ENCODE measurements at places on chromosomes 7 and 10.

DNA sequence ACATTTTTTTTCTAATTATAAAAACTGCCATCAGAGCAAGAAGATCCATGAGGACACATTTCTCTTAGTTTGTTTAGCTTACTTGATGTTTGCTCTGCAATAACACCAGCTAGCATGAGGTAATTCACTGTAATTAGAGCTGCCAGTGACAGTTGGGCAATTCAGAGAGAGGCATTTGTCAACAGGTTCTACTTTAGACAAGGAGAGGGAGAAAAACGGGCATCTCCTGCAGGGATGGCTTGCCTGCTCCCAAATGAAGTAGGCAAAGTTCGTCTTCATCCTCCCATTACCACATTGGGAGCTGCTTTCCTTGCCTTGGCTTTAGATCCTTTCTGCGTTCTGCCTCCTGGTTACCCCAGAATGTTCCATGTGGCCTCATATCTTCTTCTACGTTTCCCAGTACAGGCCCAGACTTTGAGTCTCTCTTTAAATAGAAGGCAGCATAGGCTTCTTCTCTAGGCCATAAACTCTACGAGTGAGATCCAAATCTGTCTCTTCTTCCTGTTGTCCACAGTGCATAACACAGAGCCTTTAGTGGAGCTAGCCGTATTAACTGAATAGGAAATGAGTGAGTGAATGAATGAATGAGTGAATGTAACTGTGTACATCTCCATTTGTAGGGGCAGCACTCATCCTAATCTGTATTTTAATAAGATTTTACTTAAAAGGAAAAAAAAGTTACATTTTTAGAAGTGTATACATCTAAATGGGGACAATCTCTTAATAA lies 21.2 kb downstream of the ASB15 start:
- no peak for DNase-seq

GRCh38 chr10:60661637-60662036 lies 116.6 kb upstream of the CDK1 start:
- DNase-seq = no peak

DNA sequence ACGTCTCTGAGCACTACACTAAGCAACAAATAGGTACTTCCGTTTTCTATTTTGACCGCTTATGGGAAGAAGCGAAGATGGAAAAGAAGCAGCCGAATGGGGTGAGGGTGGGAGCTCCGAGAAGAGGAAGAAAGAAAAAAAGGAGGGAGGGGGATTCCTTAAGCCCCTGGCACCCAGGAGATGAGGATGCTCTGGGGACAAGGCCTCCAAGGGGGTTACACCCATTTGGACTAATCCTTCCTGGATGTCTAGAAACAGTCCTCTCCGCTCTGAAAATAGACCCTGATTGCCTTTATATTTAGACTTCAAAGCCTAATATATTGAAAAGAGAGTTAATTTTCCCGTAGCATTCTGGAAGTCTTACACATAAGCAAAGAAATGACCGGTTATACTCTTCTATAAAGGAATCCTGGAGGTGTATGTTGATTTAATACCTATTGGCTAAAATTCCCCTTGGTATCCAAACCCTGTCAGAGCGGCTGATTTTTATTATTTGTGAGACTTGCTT lies 676 bp upstream of the HTR7 start:
- DNase-seq = no peak

GRCh38 chr7:76997381-76998284 lies 34.5 kb downstream of the SPDYE17 start:
- DNase-seq = no peak

- DNase-seq = no peak
These were observed 558.7 kb upstream of the VSTM2A start for GRCh38 chr7:53983480-53983879.

DNA sequence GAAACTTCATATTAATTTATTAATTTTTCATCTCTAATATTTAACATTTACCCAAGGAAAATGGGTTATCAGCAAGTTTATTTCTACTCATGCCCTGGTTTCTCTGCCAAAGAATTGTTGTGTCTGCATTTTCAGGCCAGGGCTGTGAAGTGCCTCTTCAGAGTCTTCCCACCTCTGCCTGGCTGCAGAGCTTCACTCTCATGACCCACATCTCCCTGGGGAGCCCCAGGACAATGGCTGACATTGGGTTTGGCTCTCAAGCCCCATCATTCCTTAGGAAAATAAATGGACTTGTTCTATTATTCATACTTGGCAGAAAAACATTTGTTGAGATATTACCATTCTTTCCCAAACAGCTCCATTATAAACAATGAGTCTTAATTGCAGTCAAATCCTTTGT lies 30.3 kb downstream of the CACNA2D1 start:
- DNase-seq = no peak

DNA sequence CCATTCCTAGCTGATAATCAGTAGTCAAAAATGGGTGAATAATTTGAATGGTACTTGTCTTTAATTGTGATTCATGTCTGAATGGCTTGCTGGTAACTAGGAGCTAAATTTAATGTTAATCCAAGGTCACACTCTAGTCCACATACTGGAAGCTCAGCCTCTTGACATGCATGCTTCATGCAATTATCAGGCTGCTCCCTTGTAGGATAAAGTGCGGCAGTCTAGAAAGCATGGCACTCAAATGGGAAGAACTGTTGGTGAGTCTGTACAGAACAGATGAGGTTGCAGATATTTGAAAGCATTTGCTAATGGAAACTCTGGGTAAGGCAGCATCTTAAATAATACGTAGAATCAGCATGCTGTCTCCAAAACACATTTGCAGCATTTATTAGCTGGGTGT lies 499.4 kb downstream of the AUTS2 start:
- no peak for DNase-seq

GRCh38 chr10:124498056-124498455 lies 36.4 kb downstream of the LHPP start:
- no peak for DNase-seq

- no peak for DNase-seq
These were observed 548.9 kb upstream of the AUTS2 start for GRCh38 chr7:69049326-69049725.

DNA sequence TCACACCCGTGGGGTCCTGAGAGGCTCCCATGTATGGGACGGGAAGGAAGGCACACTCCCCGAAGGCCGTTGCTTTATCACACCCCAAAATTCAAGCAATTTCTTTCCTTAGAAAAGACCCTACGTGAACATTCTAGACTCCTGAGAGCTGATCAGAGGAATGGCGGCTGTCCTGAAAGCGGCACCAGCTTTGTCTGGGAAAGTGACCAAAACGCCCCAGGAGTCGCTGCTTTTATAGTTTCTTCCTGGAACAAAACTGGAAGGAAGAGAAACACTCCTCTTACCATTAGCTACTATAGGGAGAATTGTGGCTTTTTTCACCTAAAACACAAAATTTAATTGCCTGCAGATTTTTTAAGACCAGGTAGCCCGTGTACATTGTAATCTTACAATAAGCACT lies 261.8 kb upstream of the RNF32 start:
- DNase-seq = no peak

GRCh38 chr7:47772492-47772891 lies 175.8 kb downstream of the PKD1L1 start:
- no peak for DNase-seq

DNA sequence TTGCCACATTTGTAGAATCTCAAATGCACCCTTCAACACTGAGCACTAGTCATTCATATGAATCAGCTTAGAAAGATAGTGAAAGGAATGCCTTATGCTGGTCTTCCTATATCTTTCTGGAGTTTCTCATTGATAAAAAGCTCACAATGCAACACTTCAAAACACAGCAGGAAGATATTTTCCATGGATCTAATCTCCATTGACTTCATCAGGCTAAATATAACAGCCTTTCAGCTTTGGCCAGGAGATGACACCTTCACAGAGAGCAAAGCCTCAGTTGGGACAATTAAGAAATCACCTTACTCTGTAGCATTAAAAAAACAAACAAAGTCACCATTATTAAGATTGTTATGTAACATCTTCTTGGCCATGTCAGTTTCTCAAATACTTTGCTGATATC lies 6.7 kb downstream of the NRP1 start:
- no peak for DNase-seq

GRCh38 chr7:138712652-138713051 lies 11.5 kb upstream of the SVOPL start:
- DNase-seq = no peak

GRCh38 chr7:44764081-44764480 lies 15.4 kb downstream of the ZMIZ2 start:
- no peak for DNase-seq

- DNase-seq = no peak
These were observed 11.4 kb downstream of the GIMAP6 start for GRCh38 chr7:150620617-150621371.

DNA sequence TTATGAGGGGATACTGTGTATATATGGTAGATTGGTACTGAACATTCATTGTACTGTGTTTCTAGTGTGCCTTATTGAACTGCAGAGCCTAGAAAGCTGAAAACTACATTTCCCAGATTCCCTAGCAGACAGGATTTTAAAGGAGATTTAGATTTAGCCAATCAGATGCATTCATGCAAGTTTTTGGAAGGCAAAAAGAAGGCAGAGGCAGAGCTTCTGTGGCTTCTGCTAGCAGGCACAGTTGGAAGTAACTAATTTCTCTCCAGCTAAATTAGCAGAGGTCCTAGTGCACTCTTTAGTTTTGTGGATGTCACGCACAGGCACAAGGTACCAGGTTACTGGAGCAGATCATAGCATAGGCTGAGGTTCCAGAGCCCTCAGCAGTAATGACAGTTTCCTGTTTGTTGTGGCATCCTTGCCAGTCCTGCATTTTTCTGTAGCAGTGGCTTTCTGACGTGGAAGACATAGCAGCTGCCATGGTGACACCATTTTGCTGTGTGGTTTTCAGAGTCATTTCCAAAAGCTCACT lies 83.7 kb upstream of the CCDC71L start:
- DNase-seq = no peak

GRCh38 chr7:100654908-100655831 lies 1.1 kb downstream of the ACTL6B start:
- no peak for DNase-seq

GRCh38 chr10:74419958-74420375 lies 268.9 kb downstream of the ADK start:
- peak; percentile 43 for DNase-seq

DNA sequence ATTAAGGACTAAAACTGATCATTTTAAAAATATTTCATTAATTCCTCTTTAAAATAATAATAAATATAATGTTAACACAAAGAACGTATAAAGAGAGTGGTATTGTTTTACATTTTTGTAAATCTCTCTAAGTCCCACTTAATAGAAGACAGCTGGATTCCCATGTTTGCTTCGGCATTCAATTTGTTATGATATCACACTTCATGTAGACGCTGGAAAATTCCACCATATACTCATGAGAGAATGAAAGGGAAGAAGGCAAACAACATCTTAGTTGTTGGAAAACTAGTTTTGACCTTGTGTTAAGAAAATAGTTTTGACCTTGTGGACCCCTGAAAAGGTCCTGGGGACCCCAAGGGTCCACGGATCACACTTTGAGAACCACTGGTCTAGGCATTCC lies 85.3 kb upstream of the MGMT start:
- DNase-seq = no peak

DNA sequence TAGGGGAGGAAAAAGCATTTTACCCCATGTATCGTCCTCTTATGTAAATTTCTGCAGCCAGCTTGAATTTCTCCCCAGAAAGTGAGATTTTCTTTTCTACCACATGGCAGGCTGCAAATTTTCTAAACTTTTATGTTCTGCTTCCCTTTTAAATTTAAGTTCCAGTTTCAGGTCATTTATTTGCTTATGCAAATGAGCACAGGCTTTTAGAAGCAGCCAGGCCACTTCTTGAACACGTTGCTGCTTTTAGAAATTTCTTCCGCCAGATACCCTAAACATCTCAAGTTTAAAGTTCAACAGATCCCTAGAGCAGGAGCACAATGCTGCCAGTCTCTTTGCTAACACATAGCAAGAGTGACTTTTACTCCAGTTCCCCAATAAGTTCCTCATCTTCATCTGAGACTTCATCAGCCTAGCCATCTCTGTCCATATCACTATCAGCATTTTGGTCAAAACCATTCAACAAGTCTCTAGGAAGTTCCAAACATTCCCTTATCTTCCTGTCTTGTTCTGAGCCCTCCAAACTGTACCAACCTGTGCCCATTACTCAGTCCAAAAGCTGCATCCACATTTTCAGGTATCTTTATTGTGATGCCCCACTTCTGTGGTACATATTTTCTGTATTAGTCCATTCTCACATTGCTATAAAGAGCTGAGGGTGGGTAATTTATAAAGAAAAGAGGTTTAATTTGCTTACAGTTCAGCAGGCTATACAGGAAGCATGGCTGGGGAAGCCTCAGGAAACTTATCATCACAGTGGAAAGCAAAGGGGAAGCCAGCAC lies 16.3 kb downstream of the EZH2 start:
- DNase-seq = no peak

GRCh38 chr7:66634816-66635215 lies 6.1 kb downstream of the KCTD7 start:
- no peak for DNase-seq

GRCh38 chr10:63703113-63703670 lies 182.0 kb downstream of the REEP3 start:
- DNase-seq = peak; percentile 48

DNA sequence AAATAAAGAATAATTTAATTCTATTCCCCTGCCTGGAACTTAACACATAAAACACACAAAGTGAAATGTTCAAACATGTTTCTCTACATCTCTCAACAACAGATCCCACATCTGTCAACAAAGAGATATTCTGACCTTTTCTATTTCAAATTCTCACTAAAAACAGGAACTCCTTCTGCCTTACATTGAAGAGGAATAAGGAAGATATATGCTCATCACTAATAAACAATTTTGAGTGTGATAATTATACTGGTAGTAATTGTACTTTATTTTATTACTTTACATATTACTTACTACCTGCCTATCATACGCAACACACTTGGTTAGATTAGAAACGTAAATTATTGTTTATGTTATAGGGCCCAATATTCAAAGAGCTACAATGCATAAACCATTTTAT lies 13.4 kb downstream of the AKR1C2 start:
- no peak for DNase-seq

- DNase-seq = peak; percentile 46
These were observed 52.6 kb upstream of the CAPZA2 start for GRCh38 chr7:116809636-116810266.

GRCh38 chr7:3639253-3639652 lies 338.2 kb downstream of the SDK1 start:
- DNase-seq = no peak

- no peak for DNase-seq
These were observed 7.3 kb downstream of the UROS start for GRCh38 chr10:125815764-125816163.

- DNase-seq = no peak
These were observed 250.9 kb downstream of the MAD1L1 start for GRCh38 chr7:1981878-1982230.

DNA sequence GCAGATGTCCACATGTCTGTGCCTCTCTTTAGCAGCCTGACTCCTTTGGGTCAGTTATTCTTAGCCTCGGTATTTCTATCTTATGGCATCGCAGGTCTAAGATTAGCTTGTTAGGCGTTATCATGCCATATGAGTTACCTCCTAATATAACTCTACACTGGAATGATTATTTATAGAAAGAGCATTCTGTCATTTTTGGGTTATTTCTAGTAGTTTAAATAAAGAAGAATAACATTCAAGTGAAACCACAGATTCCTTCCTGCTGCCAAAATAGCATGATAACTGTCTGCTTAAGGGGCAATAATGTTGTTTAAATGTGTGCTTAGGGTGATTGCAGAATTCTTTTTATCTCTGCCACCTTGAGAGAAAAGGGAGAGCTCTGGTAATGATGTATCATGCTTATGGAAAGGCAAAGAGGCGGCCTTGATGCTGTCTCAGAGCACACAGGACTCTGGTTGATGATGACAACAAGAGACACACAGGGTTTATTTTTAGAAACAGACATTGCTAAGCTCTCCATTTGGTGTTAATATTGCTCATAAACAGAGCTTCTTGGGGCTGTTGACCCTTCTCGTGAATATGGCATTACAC lies 10.4 kb downstream of the HDAC9 start:
- no peak for DNase-seq
